ENCODE measurements at places on chromosomes 1 and 21.

DNA sequence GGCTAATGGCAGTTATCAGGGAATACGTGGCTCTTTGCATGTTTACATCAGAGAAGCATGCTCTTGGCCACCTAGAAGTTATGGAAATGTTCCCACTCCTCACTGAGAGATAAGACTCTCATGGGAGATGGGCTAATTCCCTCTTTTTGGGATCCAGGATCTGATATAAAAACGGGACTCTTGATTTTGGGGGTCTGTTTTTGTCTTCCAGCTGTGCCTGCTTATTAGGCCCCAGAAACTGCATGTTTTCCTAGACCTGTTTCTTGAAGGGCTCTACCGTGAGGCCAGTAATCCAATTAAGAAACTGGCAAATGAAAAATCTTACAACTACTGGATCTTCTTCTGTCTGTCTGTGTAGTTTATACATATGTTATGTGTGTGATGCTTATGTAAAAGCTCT lies 47.0 kb upstream of the PTCH2 start:
- DNase-seq, result no peak

GRCh38 chr21:41410767-41411448 lies 15.1 kb upstream of the MX1 start:
- DNase-seq, result no peak

GRCh38 chr1:11654939-11655808 lies 497 bp downstream of the FBXO44 start:
- no peak for DNase-seq

DNA sequence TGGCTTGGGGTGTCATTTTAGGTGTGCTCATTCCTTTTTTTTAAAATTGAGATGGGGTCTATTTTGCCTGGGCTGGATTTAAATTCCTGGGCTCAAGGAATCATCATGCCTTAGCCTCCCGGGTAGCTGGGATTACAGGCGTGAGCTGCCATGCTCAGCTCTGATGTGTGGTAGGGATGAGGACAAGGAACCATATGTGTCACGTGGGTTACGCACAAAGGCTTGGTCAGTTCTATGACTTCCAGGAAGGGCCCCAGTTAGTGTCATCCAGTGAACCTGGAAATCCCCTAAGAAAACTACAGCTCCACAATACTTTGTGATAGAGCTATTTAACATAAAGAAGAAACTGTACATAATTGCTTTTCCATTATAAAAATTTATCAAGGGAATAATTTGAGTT lies 6.7 kb upstream of the METTL25B start:
- DNase-seq, result no peak

DNA sequence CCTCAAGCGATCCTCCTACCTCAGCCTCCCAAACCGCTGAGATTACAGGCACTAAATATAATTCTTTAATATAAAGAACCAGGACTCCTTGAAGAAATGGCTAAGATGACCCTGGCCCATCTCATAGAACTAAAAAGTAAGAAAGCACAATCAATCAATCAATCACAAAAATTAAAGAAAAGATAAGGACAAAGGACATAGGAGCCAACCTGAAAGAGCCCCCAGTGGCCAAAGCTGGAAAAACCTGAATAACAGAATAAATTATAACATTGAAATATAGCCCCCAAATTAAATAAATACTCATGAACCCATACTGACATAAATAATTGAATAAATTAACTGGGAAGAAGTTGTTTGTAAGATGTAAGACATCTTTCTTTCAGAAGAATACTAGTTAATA lies 8.9 kb downstream of the NUP210L start:
- DNase-seq, result no peak

DNA sequence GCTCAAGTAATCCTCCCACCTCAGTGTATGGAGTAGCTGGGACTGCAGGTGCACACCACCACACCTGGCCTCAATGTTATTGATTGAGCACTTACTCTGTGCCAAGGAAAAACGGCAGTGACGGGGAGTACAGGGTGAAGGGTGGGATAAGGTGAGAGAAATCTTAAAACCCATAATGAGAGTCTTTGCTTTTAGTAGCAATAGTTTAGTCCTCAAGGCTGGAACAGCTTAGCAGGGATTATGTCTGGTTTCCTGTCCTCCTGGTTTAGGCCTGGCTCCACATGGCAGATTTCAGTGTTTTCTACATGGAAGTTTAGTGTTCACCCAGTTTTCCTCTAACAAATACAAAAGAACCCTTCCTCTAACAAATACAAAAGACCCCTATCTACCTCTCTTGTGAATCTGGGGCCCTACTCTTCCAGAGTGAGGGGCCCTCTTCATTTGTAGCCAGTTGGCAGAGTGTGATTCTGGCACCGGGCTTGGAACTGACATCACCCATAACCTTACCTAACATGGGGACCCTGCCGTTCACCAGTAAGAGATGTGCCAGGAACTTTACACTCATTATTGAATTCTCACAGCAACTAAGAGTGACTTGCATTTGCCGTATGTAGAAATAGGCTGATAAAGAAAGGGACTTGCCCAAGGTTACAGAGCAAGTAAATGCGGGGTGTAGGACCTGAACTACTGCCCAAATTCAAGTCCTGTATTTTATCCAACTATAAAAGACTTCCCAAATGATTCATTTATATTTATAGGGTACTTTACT lies 6.9 kb downstream of the ZNF691 start:
- peak; percentile 57 for DNase-seq

All from D721Med (cell line).